ENCODE measurements at places on chromosomes 12 and 14. TPM values are rescaled to one million over a fixed set of nuclear protein-coding genes. Genes with fewer than 3 reads are reported as not detected.

TMEM229B gene
- 20.0 TPM for total RNA-seq

C12orf50 gene
- not detected for total RNA-seq

GLIPR1L1 gene
- not detected for total RNA-seq

LRTM2 gene
- total RNA-seq, result not detected

IL23A gene
- 10.2 TPM for total RNA-seq

TAS2R43 gene
- 0.54 TPM for total RNA-seq

AQP2 gene
- not detected for total RNA-seq

YAF2 gene
- 33.7 TPM for total RNA-seq

TRPV4 gene
- not detected for total RNA-seq

ASIC1 gene
- total RNA-seq, result 31.3 TPM

BHLHE41 gene
- 0.36 TPM for total RNA-seq

PMCH gene
- total RNA-seq, result not detected

ACSS3 gene
- not detected for total RNA-seq

CD27 gene
- total RNA-seq, result 158 TPM

AQP6 gene
- total RNA-seq, result not detected

NRXN3 gene
- total RNA-seq, result not detected

CACNB3 gene
- total RNA-seq, result 13.4 TPM

HOTAIR gene
- not detected for total RNA-seq

CFAP251 gene
- 1.4 TPM for total RNA-seq

KLRF1 gene
- 0.96 TPM for total RNA-seq

CRIP2 gene
- total RNA-seq, result 1.6 TPM

CD4 gene
- total RNA-seq, result 2.6 TPM

COX14 gene
- total RNA-seq, result 47.5 TPM

BRMS1L gene
- 7.8 TPM for total RNA-seq

NOC4L gene
- 29.4 TPM for total RNA-seq

BCAT1 gene
- total RNA-seq, result 15.8 TPM

RTN1 gene
- total RNA-seq, result not detected

SYNDIG1L gene
- not detected for total RNA-seq

Measured in activated naive CD8-positive, alpha-beta T cell treated with anti-CD3 and anti-CD28 coated beads, Interleukin-2, amount 10 ng/mL, durations not matched to agents 7 days and 5 days (primary cell).